ENCODE measurements at places on chromosomes 16 and 17.

DNA sequence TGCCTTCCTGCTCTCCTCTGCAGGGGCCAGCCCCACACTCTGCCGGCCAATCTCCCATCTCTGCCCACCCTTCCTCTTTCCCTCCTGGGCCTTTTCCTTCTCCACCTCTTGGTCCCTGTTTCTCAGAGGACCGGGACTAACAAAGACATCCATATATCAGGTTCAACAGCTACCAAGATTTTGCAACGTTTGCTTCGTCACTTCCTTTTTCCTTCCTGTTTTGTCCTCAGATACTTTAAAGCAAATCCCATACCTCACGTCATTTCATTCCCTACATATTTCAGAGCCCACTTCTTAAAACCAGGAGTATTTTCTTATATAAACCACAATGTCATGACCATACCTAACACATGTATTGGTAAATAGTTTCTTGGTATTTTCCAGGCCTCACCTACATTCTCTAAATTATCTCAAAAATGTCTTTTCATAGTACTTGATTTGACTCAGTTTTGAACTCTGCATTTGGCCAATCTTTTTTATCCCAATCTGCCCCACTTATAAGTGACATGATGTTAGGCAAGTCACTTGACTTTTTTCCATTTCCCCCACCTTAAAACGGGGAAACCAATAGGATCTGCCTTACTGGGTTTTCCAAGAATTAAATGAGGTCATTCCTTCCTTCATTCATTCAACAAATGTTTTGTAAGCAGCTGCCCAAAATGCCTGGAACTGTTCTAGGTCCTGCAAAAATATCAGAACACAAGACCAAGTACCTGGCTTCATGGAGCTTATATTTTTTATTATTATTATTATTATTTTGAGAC is 7.2 kb upstream of the USP10 start:
- no peak for DNase-seq

DNA sequence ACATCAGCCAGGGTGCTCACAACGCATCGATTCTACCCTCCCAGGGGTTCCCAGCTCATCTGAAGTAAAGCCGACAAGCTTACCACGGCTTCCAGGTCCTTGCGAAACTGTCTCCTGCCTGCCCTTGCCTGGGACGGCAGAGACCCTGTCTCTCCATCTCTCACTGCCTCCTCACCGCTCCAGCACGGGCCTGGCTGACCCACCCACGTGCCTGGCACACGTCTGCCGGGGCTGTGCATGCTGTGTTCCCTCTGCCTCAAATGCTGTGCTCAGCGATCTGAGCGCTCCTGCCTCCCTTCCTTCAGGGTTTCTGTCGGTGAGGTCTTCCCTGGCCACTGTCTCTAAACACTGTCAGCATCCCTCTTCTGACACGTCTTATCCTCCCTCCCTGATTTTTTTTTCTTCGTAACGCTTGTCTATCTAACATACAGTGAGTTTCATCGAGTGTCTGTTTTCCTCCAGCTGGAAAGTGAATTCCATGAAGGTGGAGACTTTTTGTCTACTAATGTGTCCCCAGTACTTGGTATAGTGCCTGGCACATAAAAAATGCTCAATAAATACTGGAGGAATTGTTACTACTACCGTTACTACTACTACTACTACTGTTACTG is 208.4 kb downstream of the IRF8 start:
- no peak for DNase-seq

- no peak for DNase-seq
Observed at GRCh38 chr16:52492789-52493357, 54.1 kb downstream of the TOX3 start.

DNA sequence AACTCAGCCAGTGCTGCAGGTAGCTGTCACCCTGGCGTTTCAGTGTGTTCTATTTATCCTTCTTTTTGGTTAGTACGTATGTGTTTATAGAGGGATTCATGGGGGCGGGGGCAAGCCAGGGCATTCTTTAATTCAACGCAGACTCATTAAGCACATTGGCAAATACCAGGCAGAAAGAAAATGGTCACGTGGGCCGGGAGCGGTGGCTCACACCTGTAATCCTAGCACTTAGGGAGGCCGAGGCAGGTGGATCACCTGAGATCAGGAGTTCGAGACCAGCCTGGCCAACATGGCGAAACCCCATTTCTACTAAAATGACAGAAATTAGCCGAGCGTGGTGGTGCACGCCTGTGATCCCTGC is 69.1 kb downstream of the HAPSTR1 start:
- no peak for DNase-seq

- no peak for DNase-seq
Observed at GRCh38 chr17:76540381-76541300, 797 bp downstream of the PRCD start.

GRCh38 chr16:9007177-9007794 is 43.6 kb upstream of the USP7 start:
- no peak for DNase-seq

DNA sequence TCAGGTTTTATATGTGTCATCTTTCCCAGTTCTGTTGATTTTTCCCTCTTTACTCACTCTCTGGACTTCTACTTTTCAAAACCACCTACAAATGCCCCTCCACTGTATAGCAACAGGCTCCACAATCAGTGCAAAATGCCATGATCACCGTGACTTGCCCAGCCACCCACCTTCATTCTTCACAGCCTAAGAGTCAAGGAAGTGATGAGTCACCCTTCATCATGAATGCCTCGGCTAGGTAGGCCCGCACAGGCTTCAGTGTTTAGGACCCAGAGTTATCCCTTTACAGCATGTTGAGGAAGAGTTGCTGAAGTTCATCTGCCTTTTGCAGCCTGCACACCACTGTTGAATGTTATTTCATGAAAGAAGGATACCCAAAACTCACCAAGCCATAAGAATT is 158.6 kb downstream of the PMP22 start:
- DNase-seq, result no peak

- DNase-seq, result no peak
Observed at GRCh38 chr17:64689106-64689505, 27.0 kb upstream of the SMURF2 start.

DNA sequence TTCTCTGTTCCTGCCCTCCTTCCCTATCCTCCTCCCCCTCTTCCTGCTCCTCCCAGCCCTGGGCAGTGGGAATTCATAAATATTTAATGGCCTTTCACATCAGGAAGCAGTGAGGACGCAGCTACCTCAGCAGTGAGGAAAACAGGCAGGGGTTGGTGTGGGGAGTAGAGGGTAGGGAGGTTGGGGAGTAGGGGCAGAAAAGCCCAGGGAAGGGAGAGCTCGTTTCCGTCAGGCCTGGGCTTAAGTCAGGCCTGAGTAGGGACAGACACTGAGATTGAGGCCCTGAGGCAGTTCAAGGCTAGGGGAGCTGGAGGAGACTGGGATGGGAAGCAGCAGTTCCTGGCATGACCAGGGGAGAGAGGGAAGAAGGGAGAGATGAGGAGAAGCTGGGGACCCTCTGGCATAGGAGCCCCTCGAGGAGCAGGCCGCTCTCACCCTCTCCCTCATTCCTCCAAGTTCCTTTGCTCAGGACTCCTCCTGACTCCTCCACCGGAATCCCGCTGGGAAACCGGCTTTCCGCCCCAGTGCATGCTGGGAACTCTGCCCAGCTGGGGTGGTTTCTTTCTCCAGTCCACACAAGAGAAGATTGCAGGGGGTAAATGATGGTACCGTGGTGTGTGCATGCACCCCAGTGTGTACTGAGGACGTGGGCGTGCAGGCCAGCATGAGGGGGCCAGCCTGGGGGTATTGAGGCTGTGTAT is 6.2 kb downstream of the SAMD14 start:
- DNase-seq, result no peak

DNA sequence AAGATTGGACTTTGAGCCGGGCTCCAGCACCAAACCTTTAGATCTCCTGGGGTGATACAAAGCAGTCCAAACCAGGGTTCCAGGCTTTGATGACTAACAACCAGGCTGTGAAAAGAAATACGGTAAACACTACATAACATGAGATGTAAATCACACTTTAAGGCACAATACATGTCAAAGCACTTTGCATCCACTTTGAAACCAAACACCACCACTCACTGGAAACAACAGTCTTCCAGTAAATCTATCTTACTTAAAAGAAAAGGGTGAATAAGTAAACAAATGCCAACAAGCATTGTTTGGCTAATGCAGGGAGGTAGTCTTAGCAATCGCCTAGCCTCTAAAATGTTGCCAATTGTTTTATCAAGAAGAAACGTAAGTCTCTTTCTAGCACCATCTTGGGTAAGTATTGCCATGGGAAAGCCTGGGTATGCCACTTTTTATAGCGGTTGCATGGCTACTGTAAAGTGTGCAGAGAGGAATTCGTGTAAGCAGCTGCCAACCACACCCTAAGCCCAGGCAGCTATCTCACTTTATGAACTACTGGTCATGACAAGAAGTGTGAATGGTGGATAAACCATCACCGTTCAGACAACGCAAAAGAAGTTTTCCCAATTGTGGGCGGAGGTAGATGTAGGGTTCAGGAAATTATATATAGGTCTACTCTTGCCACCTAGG is 267.4 kb upstream of the PSMD7 start:
- no peak for DNase-seq

GRCh38 chr16:28195859-28196258 is 15.9 kb downstream of the XPO6 start:
- DNase-seq, result no peak

DNA sequence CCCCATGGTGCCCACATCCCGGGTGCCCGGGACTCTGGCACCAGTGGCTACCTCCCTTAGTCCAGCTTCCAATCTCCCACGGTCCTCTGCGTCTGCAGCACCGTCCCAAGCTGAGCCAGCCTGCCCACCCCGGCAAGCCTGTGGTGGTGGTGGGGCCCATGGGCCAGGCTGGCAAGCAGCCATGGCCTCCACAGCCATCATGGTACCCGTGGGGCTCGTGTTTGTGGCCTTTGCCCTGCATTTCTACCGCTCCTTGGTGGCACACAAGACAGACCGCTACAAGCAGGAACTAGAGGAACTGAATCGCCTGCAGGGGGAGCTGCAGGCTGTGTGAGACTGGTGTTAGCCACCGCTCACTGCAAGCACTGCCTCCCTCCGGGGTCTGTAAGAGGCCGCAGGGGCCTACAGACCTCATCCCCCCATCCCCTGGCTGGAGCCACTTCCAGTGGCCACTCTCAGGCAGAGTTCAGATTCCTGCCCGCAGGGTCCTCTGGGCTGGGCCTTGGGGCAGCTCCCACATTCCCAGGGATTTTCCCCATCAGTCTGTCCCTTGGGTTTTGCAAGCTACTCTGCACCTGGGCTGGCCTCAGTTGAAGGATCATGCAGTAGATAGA is 3.9 kb upstream of the SETD1A start:
- peak; percentile 14 for DNase-seq

DNA sequence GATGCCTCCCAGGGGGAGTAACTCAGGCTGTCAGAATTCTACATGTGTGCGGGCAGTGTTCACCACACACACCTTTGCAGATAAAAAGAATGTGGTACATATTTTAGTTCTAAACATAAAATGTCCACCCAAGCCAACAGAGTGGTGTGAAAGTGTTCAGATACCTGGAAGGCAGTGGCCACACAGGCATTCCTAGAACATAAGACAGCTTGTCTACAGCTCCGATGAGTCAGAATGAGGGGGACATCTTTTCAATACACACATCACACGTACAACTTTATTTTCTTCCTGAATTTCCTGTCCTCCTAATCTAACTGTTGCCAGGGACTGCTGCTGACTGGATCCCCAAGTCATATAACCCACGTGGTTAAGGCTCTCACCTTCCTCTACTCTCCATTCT is 142.3 kb downstream of the ZFHX3 start:
- no peak for DNase-seq

- no peak for DNase-seq
Observed at GRCh38 chr17:42163113-42163512, 8.3 kb upstream of the RAB5C start.

- DNase-seq, result no peak
Observed at GRCh38 chr17:38660097-38661025, 14.4 kb downstream of the EPOP start.

GRCh38 chr17:17906418-17907215 is 65.6 kb downstream of the TOM1L2 start:
- no peak for DNase-seq

All from activated naive CD4-positive, alpha-beta T cell (primary cell).